ENCODE measurements at places on chromosomes 6 and 20.

DNA sequence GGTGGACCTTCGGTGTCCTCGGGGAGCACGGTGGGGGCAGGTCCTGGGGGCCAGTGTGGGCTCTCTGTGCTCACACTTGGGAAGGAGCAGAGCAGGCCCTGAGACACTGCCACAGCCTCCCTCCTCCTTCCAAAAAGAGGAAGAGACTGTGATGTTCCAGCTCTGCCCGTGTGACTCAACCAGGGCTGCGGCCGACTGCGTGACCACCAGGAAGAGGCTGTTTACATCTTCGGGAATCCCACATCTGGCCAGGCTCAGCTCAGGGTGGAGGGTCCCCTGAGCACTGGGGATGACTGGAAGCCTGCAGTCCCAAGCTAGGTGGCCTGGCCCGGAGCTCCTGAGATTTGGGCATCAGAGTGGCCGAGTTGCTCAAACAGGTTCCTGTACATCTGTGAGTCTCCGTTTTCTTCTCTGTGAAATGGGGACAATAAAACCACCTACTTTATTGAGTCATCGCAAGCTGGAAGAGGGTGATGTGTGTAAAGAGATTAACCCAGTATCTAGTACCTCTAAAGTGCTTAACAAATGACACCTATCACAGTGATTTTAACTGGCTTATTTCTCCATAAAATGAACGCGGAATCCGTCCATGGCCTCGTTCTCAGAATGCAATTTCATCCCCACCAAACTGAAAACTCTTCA, 242.1 kb downstream of the DLL1 start:
- no peaks in the 10 kb centered on the region for H3K36me3 ChIP-seq
- H3K27me3 ChIP-seq: no peaks in the 10 kb centered on the region
- DNase-seq: no peak
- peaks cover 4% of the 10 kb centered on the region for H3K4me1 ChIP-seq

GRCh38 chr6:83354747-83355146, 76.1 kb downstream of the ME1 start:
- H3K27ac ChIP-seq: no peak overlapping the region
- H3K27me3 ChIP-seq: no peaks in the 10 kb centered on the region
- DNase-seq: no peak
- no peak overlapping the region for H3K4me3 ChIP-seq
- H3K36me3 ChIP-seq: no peaks in the 10 kb centered on the region

- no peak overlapping the region for H3K4me3 ChIP-seq
- no peak for DNase-seq
- H3K36me3 ChIP-seq: no peaks in the 10 kb centered on the region
- H3K4me1 ChIP-seq: no peaks in the 10 kb centered on the region
- H3K27me3 ChIP-seq: no peaks in the 10 kb centered on the region
- no peak overlapping the region for H3K27ac ChIP-seq
These were observed 128.8 kb upstream of the QKI start for GRCh38 chr6:163285691-163286090.

GRCh38 chr6:41488433-41489119, 57.6 kb upstream of the FOXP4 start:
- H3K27ac ChIP-seq: peak overlapping the region; percentile 66
- H3K27me3 ChIP-seq: no peaks in the 10 kb centered on the region
- no peak overlapping the region for H3K4me3 ChIP-seq
- H3K36me3 ChIP-seq: no peaks in the 10 kb centered on the region

DNA sequence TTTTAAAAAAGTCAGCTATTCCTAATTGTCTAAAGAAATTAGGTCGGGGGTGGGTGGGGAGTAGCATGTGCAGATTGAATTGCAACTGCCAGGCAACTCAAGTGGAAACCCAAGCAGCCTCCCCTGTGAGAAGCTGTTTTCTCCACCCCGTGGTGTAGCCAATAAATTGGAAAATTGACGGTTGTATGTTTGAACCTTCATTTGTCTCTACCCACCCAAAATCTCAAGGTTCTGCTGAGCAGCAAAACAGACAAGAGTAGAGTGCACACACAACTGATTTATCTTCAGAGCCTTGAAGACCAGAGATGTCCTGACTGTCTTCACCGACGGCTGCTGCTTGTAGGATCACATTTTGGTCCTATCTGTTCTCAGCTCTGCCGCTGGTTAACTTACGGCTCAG, 88.5 kb downstream of the DTD1 start:
- DNase-seq: no peak
- H3K4me3 ChIP-seq: no peak overlapping the region
- H3K27me3 ChIP-seq: no peaks in the 10 kb centered on the region
- no peak overlapping the region for H3K27ac ChIP-seq
- H3K4me1 ChIP-seq: peaks cover 4% of the 10 kb centered on the region

GRCh38 chr6:82750556-82750955, 315.1 kb downstream of the UBE3D start:
- no peaks in the 10 kb centered on the region for H3K27me3 ChIP-seq
- no peak overlapping the region for H3K27ac ChIP-seq
- no peak for DNase-seq

DNA sequence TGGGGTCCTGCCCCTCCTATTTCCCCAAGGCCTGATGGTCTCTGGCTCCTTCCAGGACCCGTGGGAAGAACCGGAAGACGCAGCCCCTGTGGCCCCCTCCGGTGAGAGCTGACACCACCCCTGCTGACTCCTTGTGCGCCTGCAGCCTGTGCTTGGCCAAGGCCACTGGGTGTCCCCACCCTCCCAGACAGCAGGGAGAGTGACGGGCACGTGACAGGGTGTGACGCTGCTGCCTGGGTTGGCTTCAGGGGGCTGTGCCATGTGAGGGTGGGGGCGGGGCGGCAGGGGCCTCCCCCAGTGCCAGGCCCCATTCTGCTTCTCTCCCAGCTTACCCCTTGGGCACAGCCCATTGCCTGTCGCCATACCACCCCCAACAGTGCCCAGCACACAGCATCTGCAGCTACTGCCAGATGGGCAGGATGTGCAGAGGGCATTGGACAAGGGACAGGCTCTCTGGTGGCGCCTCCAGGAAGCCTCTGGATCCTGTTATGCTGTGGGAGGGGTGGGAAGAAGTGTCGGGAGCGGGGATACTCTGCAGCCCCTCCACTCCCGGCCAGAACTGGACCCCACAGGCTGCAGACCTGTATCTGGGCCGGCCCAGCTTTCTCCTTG, 2.9 kb downstream of the BIRC7 start:
- no peaks in the 10 kb centered on the region for H3K27me3 ChIP-seq
- H3K27ac ChIP-seq: no peak overlapping the region
- no peak overlapping the region for H3K4me3 ChIP-seq
- DNase-seq: no peak
- H3K36me3 ChIP-seq: no peaks in the 10 kb centered on the region

DNA sequence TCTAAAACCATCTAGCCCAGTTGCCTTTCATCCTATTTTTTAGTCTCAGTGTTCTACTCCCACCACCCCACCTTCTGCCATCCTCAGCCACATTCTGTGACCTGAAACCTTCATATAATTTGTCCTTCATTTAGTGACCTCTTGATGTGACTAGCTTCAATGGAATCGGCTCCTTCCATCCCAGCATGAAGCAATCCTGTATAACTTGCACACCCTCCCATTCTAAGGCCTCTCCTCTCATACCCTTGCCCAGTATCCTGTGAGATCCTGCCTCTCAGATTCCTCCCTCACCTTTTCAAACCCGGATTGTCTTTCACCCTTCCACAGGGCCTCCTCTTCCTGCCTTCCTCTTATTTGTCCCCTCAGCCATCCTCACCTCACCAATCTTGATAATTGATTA, 3.1 kb downstream of the ZNF76 start:
- DNase-seq: no peak
- no peaks in the 10 kb centered on the region for H3K27me3 ChIP-seq
- H3K4me1 ChIP-seq: peaks cover 16% of the 10 kb centered on the region
- no peak overlapping the region for H3K27ac ChIP-seq
- no peak overlapping the region for H3K4me3 ChIP-seq

DNA sequence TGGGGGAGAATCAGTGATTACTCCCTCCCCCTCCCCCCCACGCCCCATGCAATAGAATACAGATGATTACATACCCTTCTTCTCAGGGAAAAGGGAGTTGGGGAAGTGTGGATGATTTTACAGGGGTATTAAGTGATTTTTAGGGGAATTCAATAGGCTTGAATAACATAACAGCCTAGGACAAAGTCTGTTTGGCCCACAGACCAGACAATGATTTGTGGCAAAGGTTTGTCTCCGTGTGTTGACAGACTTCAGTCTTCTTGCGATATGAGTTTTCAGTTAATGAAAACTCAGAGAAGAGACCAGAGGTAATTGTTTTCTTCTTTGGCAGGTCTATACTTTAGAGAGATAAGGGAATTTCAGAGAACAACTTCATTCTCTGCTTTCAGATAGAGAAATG, 95.3 kb downstream of the OR2B2 start:
- no peak for DNase-seq
- no peak overlapping the region for H3K27ac ChIP-seq
- no peaks in the 10 kb centered on the region for H3K36me3 ChIP-seq
- no peak overlapping the region for H3K4me3 ChIP-seq
